ENCODE measurements at places on chromosomes 11 and 22.
A peak's percentile ranks its signal among the peaks of the same experiment; 100 is the strongest.

- DNase-seq, result no peak
Observed at GRCh38 chr11:73894725-73895335, 18.0 kb downstream of the PAAF1 start.

DNA sequence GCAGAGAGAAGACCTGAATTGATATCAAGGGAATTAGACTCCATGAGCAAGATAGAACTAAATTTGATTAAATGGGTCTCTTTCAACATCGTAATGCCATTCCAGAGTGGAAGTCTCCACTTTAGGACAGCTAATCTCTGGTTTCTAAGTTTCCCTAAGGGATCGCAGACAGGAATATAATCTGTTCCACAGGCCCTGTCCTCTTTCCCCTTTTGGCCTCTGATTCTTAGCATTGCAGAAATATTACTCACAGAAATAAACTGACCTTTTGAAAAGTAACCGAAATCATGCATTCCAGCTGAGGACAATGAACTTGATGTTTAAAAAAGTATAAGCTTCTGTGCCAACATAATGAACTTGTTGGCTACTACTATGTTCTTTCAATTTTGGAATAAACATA lies 227.8 kb downstream of the ETS1 start:
- no peak for DNase-seq

DNA sequence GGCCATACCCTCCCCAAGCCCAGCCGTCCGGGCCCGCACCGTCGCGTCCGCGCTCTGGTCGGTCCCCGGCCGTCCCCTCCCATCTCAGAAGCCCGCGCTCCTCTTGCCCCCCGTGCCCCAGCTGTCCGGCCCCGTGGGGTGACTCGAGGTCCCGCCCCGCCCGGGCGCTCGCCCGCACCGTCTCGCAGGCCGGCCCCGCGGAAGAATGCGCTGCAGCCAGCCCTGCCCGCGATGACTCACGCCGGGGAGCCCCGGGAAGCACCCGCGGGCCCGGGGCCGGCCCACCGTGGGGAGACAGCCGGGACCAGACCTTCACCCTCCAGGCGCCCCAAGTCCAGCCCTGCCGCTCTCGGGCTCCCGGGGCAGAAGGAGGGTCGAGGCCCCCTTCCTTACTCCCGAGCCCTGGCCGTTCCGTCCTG lies 320 bp upstream of the PHLDA2 start:
- DNase-seq, result no peak

DNA sequence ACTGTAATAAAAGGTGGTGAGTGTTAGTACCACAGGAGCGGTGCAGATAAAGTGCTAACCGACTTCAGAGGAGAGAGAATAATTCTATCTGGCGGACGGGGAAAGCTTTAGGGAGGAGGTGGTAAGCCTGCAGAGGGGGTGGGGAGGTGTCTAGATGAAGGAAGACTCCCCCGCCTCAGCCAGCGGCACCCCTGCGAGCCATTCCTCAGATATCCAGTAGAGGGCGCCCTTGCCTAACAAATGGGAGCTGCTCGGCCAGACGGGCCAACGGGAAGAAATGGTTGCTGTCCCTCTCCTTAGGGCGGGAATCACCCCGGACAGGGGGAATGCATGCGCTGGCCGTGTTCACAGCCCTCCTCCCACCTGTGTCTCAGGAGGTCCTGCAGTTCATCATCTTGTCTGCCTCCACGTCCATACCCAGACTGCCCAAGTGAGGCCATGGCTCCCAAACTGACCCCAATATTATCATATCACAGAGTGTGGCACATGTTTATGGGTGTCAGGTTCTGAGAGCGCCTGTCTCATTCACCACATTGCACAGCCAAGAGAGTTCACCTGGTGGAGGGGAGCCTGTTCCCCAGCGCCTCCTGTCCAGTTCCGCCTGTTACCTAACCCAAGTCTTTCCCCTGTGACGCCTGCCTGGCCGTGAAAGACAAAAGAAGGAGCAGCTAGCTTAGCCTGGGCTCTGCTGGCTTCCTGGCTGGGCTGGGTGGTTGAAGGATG lies 85.5 kb downstream of the ST3GAL4 start:
- DNase-seq, result peak; percentile 83

DNA sequence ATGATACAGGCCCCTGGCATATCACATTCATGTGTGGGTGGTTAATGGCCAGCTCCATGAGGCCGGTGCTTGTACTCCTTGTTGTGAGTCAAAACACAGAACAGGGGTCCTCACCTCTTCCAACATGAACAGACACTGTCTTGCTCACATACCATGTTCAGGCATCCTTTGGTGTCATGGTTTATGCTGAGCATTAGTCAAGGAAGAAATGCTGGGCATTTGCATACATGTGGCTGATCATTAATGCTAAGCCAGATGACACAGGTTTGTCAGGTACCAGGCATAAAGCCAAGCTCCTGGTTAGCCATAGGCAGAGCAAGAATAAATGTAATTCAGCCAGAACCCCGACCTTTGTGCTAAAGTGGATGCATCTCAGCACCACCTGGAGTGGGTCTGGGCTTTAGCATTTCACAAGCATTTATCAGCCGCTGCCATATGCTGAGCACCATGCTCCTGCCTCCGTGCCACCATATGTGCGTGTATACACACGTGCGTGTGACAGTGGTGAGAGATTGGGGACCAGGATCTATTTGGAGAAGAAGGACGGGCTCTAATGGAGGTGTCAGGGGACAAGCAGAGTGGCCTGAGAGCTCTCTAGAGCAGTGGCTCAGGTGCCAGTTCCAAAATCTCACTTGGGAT lies 55.0 kb downstream of the MICAL2 start:
- DNase-seq, result no peak

GRCh38 chr11:112705148-112705547 lies 256.1 kb upstream of the NCAM1 start:
- DNase-seq, result no peak

DNA sequence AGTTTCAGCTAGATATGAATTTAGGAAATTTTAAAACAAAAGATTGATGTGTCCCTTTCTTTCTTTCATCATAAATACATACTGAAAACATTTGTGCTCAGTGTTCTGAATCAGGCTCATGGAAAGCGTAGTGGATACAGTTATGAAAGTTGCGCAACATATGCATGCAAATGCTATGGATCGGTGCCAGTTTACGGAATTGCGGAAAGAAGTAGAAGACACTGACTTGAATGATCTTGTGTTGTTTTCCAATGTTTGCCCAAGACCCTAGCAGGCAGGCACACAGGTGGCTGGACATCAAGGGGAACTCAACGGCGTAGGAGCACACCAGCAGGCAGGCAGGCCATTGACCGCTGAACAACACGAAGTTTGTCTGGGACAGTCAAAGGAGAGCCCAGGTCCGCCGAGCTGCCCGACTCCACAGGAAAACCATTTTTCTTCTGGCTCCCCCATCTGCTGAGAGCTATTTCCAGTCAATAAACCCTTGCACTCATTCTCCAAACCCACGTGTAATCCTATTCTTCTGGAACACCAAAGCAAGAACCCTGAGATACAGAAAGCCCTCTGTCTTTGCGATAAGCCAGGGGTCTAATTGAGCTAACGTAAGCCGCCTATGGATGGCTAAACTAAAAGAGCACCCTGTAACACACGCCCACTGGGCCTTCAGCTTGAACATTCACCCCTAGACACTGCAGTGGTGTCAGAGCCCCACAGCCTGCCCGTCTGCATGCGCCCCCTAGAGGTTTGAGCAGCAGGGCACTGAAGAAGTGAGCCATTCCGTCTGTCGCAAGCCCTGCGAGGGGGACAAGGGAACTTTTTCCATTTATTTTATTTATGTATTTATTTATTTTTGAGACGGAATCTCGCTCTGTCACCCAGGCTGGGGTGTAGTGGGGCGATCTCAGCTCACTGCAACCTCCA lies 7.4 kb upstream of the BIRC3 start:
- no peak for DNase-seq

DNA sequence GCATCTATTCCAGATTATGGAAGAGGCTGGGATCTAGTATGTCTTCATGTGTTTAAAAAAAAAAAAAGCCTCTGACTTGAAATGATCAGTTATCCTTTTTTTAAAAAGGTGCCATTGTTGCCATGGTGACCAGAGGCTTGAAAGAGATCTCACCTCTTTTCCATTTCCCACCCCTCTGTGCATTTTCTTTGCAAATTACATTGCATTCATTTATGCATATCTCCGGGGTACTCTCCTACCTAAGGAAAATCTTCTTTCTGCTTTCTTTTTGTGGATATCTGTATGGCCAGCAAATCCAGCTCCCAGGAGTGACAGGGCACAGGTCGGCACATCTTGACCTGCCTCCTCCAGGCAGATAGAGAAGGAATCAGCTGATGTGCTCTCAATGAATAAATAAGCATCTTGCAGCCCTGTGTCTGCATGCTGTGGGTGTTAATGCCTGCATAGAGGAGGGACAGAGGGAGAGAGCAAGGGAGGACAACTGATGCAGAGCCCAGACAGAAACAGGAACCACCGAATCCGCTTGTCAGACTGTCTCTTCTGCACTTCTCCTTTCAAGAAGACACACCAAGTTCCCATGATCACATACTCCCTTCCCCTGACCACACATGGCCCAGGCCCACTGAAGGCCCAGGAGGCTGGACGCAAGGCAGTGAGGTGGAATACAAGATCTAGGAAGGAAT lies 50.9 kb downstream of the CWC15 start:
- no peak for DNase-seq

GRCh38 chr11:35138943-35139721 lies at the start of gene CD44:
CD44 (plus strand) TSS chr11:35139171; CDS start chr11:35139304, 133 bp downstream.
- peak; percentile 68 for DNase-seq

DNA sequence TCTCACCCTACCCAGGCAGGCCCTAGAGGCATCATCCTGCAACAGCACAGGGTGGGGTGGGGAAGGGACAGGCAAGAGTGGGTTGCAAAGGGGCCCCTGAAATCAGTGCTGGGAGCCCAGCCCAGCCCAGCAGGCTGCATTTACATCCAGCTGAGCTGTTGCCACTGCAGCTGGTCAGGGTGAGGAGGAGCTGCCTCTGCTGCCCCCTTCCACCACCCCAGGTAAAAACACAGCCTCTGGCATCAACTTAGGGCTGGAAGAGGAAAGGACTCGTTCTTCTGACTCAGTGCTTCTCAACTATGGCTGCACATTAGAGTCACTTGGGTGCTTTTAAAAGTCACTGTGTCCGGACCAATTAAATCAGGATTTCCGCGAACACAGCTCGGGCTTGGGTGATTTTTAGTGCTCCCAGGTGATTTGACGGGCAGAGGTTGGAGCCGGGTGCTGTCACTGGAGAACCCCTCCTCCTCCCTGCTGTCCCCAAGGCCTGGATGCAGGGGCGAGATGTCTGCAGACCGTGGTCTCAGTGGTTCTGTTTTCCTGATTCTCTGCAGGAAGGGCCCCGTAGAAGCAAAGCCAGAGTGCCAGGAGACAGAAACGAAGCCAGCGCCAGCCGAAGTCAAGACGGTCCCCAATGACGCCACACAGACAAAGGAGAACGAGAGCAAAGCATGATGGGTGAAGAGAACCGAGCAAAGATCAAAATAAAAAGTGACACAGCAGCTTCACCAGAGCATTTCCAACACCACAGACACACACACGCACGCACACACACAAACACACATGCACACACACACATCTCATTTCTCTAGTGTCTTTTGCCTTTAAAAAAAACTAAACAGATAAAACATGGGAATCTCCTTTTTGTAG lies 39.4 kb upstream of the TTC12 start:
- DNase-seq, result no peak

All from NCI-H1417 (cell line).